ENCODE measurements at places on chromosomes 13 and 19. TPM values are rescaled to one million over a fixed set of nuclear protein-coding genes. Genes with fewer than 3 reads are reported as not detected.

DNA sequence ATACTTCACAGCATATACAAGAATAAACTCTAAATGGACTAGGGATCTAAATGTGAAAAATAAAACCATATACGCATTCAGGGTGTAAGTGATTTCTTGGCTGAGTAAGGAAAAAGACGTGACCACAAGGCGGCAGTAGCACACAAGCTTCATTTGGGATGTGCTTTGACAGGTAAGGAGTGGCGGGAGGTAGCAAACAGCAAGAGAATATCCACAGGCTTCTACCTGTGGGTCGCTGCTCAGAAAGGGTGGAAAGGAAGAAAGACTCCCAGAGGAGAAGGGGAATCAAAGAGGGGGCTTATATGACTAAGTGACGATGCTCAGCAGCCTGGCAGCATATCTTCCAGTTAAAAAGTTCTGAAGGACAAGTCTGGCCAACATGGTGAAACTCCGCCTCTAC lies 2.5 kb upstream of the ZNF121 start:
- DNase-seq = peak; percentile 76

Gene CD37
- 2.3 TPM for total RNA-seq

Gene WDR88
- total RNA-seq = not detected

DNA sequence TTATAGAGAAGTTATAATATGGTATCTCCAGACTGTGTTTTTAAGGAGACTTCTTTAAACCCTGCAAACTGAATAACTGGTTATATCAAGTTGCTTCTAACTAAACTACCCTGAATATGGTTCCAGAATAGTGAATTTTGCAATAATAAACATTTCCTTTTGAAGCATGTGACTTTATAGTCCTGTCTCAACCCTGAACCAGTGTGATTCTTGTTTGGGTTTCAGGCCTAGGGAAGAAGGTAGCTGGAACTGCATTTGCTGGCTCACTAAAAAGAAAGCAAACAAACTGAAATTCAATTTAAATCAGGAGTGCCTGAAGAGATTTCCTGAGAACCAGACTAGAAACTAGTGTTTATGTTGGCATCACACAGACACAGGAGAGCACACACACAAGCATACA lies 4.9 kb downstream of the ARHGEF7 start:
- peak; percentile 24 for DNase-seq

- DNase-seq = peak; percentile 3
Measured at GRCh38 chr13:99991828-99992775, 10.5 kb downstream of the ZIC2 start.

- no peak for DNase-seq
Measured at GRCh38 chr13:112154301-112155060, 87.5 kb downstream of the SOX1 start.

DNA sequence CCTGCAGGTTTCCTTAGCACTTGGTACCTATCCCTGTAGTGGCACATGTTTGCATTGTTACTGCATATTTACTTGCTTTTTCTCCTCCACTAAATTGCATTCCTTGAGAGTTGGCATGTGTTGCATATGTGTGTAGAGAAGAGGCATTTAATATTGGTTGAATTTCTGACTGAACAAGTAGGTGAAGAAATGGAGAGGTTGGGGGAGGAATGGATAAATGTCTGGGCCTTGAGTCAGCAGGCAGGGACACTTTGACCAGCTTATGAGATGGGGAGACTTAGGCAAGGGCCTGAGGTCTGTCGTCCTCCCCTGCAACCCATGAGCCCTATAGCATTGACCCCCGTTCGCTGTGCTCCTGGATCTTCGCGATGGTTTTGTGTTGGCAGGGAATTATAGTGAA lies 2.0 kb upstream of the GPR18 start:
- DNase-seq = no peak

GRCh38 chr13:46109451-46109850 lies 4.6 kb upstream of the CPB2 start:
- no peak for DNase-seq

DNA sequence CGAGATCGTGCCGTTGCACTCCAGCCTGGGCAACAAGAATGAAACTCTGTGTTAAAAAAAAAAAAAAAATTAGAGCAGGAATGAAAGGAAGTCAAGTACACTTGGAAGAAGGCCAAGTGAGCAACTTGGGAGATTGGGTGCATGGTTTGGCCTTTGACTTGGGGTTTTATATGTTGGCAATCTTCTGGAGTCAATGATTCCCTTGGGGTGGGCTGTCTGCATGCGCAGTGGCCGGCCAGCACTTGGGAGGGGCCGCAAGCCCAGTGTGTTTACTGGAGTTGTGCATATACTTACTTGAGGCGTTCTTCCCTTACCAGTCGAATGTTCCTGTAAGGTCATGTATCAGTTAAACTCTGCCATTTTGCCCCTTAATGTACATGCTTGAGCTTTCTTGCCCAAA lies 103.9 kb downstream of the FAM216B start:
- no peak for DNase-seq

DNA sequence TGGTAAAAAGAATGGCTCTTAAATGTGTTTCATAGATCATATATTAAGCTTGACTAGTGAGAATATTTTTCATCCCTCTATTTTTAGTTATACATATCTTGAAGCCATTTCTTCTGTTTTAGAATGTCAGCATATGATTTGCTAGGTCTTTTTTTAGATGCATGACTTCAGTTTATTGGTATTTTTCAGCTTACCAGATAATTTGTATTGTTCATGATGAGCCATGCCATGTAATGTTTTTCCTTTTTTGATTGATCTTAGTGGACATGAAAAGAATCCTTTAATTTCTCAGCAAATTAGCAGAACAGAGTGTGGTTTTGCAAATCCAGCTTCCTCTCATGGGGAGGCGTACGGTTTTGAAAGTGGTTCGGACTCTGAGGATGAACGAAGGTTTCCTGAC lies 168.5 kb downstream of the LMO7 start:
- no peak for DNase-seq

DNA sequence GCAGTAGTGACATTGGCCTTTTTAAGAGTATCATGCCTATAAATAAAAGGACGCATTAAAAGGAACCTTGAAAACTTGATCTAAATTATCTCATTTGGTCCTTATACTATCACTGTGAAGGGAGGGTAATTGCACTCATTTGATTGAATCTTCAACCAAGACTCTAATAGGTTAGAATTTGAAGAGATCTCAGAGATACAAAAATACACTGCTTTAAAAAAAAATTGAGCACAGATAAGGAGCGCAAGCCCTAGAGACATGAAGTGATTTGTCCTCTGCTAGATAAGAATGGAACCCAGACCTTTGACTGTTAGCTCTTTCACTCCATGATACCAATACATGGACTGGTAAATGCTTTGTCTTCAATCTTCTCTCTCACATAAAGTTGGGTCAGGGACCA lies 58.2 kb upstream of the RXFP2 start:
- DNase-seq = no peak

Gene MYH14
- 60.6 TPM for total RNA-seq

- DNase-seq = peak; percentile 21
Measured at GRCh38 chr13:39047560-39047959, 9.3 kb downstream of the NHLRC3 start.

DNA sequence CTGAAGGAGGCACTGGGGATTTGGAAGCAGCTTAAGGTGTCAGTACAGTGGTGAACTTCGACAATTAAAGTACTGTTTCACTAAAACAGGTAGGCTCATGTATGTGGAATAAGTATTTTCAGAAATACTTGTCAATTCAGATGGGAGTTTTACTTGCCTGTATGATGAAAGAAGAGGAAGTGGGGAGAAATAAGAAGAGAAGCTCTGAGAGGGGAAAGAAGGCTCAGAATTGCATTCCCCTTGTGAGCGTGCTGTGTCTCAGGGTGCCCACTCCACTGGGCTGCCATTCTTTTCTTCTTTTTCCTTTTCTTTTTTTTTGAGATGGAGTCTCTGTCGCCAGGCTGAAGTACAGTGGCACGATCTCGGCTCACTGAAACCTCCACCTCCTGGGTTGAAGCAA lies 38.6 kb upstream of the RNF17 start:
- DNase-seq = no peak

DNA sequence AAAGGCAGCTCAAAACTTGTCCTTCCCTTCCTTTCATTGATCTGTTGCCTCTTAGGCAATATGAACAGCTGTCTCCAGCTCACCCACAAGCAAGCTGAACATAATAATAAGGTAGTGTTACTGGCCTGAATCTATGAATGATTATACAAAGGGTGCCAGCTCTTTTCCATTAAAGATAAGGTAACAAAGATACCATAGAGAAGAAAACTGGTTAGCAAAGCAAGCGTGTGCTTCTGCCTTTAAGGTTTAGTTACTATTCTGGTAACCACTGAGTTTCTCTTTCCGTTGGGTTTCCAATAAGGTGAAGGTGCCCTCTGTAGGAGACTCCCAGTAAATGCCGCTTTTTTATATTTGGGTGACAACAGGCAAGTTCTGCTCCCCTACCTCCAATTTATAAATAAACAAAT lies 12.1 kb upstream of the DACH1 start:
- DNase-seq = peak; percentile 64

GRCh38 chr13:113863524-113864272 lies at the start of gene GAS6:
GAS6 (minus strand) TSS chr13:113864076; CDS start chr13:113863920, 156 bp downstream.
- DNase-seq = peak; percentile 53

DNA sequence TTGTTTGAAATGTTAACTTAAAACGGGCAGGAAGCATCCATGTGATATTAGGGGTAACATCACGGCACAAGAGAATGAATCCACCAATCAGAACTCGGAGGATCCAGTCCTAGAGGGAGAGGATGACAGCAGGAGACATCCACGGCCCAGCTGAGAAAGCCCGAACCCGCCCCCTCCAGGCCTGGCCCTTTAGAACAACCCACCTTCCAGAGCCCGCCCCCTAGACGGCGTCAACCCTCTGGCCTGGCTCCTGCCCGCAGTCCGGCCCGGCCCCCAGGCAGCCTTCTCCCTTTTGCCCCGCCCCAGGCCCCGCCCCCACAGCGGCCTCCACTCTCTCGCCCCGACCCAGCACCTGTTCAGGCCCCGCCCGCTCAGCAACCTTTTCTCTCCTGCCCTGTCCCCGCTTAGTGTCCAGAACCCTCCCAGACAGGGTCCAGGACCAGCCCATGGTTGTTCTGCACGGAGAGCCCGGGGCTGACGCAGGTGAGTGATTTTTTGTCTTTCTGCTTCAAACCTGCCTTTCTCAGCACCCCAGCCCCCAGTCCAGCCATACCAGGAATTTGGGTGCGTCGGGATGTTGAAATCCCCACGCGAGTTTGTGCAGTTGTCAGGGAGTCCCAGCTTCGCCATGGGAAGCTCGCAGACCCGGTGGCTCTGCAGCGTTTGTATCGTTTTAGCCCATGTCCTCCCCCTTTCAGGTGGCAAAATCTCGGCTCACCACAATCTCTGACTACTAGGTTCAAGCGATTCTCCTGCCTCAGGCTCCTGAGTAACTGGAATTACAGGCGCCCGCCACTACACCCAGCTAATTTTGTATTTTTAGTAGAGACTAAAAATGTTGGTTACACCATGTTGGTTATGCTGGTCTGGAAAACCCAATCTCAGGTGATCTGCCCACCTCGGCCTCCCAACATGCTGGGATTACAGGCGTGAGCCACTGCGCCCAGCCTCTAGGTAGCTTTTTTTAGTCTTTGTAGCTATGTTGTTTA lies 16.1 kb downstream of the ZNF816 start:
- DNase-seq = peak; percentile 80

DNA sequence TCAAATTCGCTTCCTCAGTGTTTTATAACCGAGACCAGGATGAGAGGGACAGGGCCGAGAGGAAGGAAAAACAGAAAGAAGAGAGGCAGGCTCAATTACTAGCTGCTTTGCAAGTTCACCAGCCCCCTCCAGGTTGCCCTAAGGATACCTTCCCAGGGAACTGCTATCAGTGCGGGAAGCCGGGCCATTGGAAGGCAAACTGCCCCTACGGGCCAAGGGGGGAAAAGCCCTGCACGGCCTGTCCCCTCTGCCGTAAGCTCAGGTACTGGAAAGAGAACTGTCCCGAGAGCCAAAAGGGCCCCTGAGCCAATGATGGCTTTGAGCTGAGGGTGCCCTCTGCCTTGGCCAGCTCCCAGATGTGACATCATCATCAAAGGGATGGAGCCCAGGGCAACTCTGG lies 3.2 kb upstream of the ERVV-1 start:
- no peak for DNase-seq

DNA sequence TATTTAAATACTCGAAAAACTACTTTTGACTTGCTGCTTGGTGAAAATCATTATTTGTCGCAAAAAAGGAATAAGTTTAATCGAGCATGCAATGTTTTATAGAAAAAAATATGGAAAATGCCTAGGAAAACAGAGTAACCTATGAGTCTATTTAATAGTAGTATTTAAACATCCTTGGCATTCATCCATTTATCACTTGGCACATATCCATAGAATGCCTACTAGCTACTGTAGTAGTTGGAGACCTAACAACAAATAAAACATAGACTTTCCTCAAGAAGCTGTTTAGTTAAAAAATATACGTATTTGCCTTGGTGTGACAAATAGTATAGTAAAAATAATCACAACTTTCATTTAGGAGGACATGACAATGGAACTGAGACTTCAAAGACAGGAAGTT lies 302.1 kb downstream of the DIAPH3 start:
- peak; percentile 16 for DNase-seq

Data from tongue (tissue), 3 donors.